ENCODE measurements at places on chromosomes 1 and 21. TPM values are rescaled to one million over a fixed set of nuclear protein-coding genes. Genes with fewer than 3 reads are reported as not detected.

PODN gene
- total RNA-seq, result 1.9 TPM

IKBKE gene
- total RNA-seq, result 17.0 TPM

VAV3 gene
- total RNA-seq, result 1.9 TPM

NLRP3 gene
- 0.12 TPM for total RNA-seq

RGS8 gene
- 0.12 TPM for total RNA-seq

SPATA17 gene
- 1.6 TPM for total RNA-seq

TMPRSS2 gene
- 0.84 TPM for total RNA-seq

LCE2C gene
- total RNA-seq, result not detected

APOBEC4 gene
- not detected for total RNA-seq

PGBD5 gene
- 14.7 TPM for total RNA-seq

TAL1 gene
- total RNA-seq, result 0.17 TPM

TEX35 gene
- total RNA-seq, result not detected

TNFAIP8L2 gene
- total RNA-seq, result not detected

SYCP1 gene
- total RNA-seq, result not detected

APCS gene
- total RNA-seq, result not detected

HOOK1 gene
- total RNA-seq, result 1.7 TPM

PDPN gene
- 39.7 TPM for total RNA-seq

ST6GALNAC3 gene
- total RNA-seq, result 1.8 TPM

PRELP gene
- total RNA-seq, result 0.07 TPM

S100A6 gene
- 74.4 TPM for total RNA-seq

LCA5L gene
- 2.0 TPM for total RNA-seq

SLC1A7 gene
- not detected for total RNA-seq

KIF2C gene
- total RNA-seq, result 3.2 TPM

NDC1 gene
- 14.8 TPM for total RNA-seq

PRDM16 gene
- total RNA-seq, result 1.5 TPM

GLIS1 gene
- total RNA-seq, result not detected

LAD1 gene
- 0.29 TPM for total RNA-seq

BCL2L15 gene
- 0.14 TPM for total RNA-seq

HMGCS2 gene
- not detected for total RNA-seq

Measured in astrocyte (in vitro differentiated cells and primary cell).